Fibroblast of the aortic adventitia (primary cell): ENCODE measurements at places on chromosomes 12 and 14. TPM values are rescaled to one million over a fixed set of nuclear protein-coding genes. Genes with fewer than 3 reads are reported as not detected.

The C14orf180 gene
- not detected in 2 replicates for total RNA-seq

The POLE2 gene
- 1.1 and 36.2 TPM in 2 replicates for total RNA-seq

The ASPG gene
- not detected in 2 replicates for total RNA-seq

The RD3L gene
- total RNA-seq = not detected in 2 replicates

The GLI1 gene
- total RNA-seq = 1.1 TPM in 1 of 2 replicates, not detected in the other

The SYNDIG1L gene
- not detected in 2 replicates for total RNA-seq

The RNASE1 gene
- 1.7 TPM in 1 of 2 replicates, not detected in the other for total RNA-seq

The SDSL gene
- total RNA-seq = 1.9 and 5.9 TPM in 2 replicates

The FGF6 gene
- not detected in 2 replicates for total RNA-seq

The TSPAN19 gene
- 1.7 TPM in 1 of 2 replicates, not detected in the other for total RNA-seq

The IFNG-AS1 gene
- total RNA-seq = 0.09 TPM in 1 of 2 replicates, not detected in the other

The SRSF9 gene
- 87.3 and 104 TPM in 2 replicates for total RNA-seq

The KRT3 gene
- not detected in 2 replicates for total RNA-seq

The ARHGEF25 gene
- total RNA-seq = 18.3 and 64.5 TPM in 2 replicates

The CEP170B gene
- total RNA-seq = 8.2 and 18.2 TPM in 2 replicates

The PRICKLE1 gene
- total RNA-seq = 15.6 and 17.4 TPM in 2 replicates

The CAMKK2 gene
- total RNA-seq = 12.0 and 23.8 TPM in 2 replicates

The ASCL1 gene
- not detected in 2 replicates for total RNA-seq

The PTPN6 gene
- not detected in 2 replicates for total RNA-seq

The TPPP2 gene
- total RNA-seq = not detected in 2 replicates

The INSM2 gene
- not detected in 2 replicates for total RNA-seq

The PPP1R1A gene
- total RNA-seq = not detected in 2 replicates
